ENCODE measurements at places on chromosomes 3 and 15. TPM values are rescaled to one million over a fixed set of nuclear protein-coding genes. Genes with fewer than 3 reads are reported as not detected.
A peak's percentile ranks its signal among the peaks of the same experiment; 100 is the strongest.

DNA sequence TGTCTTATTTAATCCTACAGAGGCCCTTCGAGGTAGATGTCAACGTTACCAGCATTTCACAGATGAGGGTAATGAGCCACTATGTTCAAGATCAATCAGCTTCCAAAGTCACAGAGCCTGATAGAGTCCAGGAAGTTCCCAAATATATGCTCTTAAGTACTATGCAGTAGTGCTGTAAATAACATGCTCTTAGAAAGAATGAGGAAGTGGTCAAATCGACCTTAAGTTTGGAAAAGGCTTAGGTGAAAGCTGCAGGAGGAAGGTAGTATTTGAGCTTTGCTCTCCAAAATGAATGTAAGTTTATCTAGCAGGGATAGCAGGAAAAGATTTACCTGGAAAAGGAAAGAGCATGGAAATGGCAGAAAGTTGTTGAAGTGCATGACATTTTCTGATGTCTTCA is 234.0 kb downstream of the RBMS3 start:
- DNase-seq = peak; percentile 35

GRCh38 chr15:64642875-64643274 is 132.5 kb downstream of the RBPMS2 start:
- DNase-seq = no peak

GRCh38 chr15:58562135-58562534 is 130.3 kb downstream of the LIPC start:
- DNase-seq = no peak

The SLC9A9 gene
- total RNA-seq = not detected

DNA sequence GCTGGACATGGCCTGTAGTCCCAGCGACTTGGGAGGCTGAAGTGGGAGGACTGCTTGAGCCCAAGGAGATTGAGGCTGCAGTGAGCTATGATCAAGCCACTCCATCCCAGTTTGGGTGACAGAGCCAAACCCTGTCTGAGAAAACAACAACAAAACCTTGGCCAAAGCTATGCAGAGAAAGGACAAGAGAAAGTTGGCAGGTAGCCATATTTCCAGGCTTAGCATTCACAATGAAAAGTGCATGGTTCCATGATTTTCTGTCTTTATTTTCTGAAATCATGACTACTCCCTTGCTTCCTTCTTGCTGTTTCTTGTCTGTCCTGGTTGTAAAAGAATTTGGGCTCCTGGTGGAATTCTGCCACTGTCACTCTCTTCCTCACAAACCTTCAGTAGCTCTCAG is 284.6 kb upstream of the C2CD4B start:
- DNase-seq = no peak

GRCh38 chr15:86213420-86213819 is 133.7 kb downstream of the AGBL1 start:
- no peak for DNase-seq

- DNase-seq = no peak
Observed at GRCh38 chr3:192128922-192129321, 598.4 kb downstream of the FGF12 start.

DNA sequence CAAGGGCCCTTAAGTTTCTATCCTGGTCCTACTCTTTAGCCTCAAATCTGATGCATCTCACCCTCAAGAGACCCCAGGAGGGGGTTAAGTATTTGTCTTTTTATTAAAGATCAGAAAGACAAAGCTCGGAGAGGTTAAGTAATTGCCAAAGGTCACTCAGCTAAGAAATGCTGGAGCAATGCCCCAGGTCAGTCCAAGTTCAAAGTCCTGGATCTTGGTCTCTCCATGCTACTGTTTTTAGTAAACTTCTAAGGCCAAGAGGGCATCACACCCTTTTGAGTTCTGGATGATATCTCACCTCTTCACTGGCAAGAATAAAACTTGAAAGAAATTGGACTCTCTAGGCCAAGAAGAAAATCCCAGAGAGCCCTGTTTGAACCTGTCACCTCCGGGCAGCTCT is 488.6 kb downstream of the MAGI1 start:
- DNase-seq = no peak

GRCh38 chr3:89113344-89113743 is 5.9 kb downstream of the EPHA3 start:
- DNase-seq = no peak

GRCh38 chr3:47950453-47951169 is 65.6 kb downstream of the MAP4 start:
- no peak for DNase-seq

- no peak for DNase-seq
Observed at GRCh38 chr3:119601154-119601553, 3.5 kb downstream of the PLA1A start.

The VEPH1 gene
- 11.5 TPM for total RNA-seq

- no peak for DNase-seq
Observed at GRCh38 chr3:33149342-33149741, 35.5 kb downstream of the CRTAP start.

DNA sequence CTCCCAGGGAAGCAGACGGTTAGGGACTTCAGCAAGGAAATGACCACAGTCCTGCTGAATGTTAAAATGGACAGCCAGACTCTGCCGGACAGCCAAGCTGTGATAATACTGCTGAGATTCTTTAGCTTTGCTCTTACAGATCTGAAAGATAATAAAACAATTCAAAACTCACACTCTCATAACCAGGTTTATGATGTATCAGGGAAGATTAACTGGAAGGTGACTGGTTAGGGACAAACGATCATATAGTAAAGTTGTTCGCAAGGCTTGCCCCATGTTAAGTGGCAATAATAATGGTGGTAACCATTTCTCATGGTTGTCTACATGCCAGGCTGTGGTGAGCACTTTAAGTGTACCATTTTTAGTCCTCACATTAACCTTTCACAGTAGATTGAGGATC is 44.3 kb upstream of the TSPAN3 start:
- DNase-seq = no peak

- DNase-seq = no peak
Observed at GRCh38 chr15:36961956-36962355, 138.4 kb downstream of the MEIS2 start.

DNA sequence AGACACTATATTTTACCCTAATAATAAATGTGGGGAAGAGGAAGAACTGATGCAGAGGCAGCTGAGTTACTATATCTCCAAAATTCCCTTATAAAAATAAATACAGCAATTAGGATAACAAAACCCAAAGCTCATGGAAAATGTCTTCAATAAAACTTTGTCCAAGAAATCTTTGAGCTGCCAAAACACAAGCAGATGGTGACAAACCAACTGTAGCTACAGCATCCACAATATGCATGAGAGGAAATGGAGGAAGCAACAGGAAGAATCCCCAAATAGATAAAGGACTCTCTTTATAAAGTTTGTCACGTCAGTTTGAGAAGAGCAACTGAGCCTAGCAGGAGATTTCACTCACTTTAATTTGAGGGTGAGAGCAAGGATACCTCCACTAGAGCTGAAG is 638.2 kb downstream of the IGSF11 start:
- DNase-seq = no peak

DNA sequence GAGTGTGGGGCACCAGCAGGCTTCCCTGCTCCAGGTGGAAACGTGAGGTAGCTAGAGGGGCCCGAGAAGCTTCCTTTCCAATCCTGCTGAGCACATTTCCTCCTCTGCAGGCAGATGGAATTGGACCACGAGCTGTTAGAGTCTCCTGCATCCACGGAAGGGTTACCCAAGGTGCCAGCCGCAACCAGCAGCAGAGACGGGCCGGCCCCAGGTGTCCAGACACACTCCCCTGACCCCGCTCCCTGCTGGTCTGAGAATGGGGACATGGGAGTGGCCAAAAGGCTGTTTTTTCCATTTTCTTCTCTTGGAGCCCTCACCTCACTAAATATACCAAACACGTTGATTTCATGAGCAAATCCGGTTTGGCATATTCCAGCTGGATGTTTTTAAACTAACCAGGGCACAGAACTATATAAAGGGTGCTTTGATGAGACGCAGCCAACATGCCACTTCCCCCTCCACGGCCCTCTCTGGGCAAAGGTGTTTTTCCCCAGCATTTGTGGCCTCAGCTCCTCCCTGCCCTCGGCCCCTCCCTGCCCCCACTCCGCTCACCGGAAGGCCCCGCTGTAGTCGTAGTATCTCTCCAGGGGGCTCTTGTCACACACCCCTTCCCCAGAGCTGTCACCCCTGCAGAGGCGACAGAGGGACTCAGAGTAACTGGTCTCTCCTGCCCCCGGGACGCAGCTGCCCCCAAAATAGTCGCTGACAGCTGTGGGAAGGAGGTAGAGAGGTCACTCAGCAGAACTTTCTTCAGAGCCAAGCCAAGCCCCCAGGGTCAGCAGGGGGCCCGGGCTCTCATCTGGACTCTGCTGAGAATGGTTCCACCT is 7.0 kb downstream of the MELTF start:
- no peak for DNase-seq

GRCh38 chr3:51879937-51880336 is 4.5 kb upstream of the IQCF5 start:
- DNase-seq = peak; percentile 27

GRCh38 chr15:81304226-81304625 is 19.7 kb downstream of the STARD5 start:
- no peak for DNase-seq

The ZBTB47 gene
- total RNA-seq = 10.8 TPM

GRCh38 chr15:33963831-33964664 is 4.2 kb upstream of the CHRM5 start:
- peak; percentile 68 for DNase-seq

- DNase-seq = peak; percentile 64
Observed at GRCh38 chr15:58070801-58071418, 5.4 kb upstream of the ALDH1A2 start.

GRCh38 chr3:34056181-34056910 is 257.9 kb downstream of the PDCD6IP start:
- DNase-seq = no peak

The IQCF5 gene
- total RNA-seq = not detected

- no peak for DNase-seq
Observed at GRCh38 chr15:65058394-65059368, 9.1 kb downstream of the RASL12 start.

The TEX9 gene
- 3.3 TPM for total RNA-seq

DNA sequence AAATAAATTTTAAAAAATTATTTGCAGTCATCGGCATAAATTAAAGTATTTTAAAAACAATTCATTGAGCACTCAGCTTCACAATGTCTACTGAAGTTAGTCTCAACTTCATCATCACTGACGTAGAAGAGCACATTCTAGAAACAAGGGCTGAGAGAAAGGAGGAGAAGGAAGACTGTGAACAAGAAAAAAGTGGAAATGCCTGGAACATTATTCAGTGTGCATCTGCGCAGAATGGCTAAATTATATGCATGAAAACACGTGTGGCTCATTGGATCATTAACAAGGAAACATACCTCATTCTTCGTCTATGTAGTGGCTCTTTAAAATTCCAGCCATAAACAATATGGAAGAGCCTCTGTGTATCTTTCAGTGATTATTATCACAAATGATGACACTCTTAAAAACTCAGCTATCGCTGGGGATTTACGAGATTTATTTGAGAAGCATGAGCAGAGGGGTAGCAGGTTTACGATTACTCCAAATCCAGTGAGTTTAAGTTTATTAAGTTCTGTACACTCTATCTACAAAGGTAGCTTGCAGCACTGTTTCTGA is 404.2 kb upstream of the CDIN1 start:
- no peak for DNase-seq

The SNX33 gene
- total RNA-seq = 16.2 TPM

GRCh38 chr3:50518436-50518835 is 15.0 kb upstream of the CACNA2D2 start:
- no peak for DNase-seq

The DAZL gene
- 0.04 TPM for total RNA-seq

DNA sequence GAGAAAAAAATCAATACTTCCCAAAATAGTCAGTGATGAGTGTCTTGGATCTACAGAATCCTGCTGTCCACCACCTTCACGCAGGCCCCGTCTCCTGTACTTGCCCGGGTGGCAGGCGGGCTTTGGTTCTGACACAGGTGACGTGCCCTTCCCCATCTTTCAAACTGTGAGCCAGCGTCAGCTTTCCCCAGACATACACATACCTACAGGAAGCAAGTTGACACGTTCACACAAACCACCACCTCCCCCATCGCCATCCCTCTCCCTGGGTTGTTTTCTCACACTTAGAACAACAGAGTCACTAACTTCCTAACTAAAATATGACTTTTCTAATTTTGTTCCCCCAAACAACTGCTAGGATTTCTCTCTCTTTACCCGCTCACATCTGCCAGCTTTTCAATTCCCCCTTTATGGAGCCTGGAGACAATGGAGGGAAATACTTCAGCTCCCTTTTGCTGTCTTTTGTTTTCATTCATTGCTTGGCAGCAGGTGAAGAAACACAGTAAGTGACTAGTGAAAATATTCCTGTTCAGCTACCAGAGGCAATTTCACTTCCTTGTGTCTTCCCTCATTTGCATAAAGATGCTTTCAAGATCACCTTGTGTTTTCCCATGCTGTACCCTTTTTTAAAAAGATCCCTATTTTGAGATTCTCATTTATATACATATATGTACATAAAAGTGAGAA is 248.3 kb downstream of the SLCO3A1 start:
- no peak for DNase-seq

All from PC-3 (cell line).